ENCODE measurements at places on chromosomes 6 and 20.

DNA sequence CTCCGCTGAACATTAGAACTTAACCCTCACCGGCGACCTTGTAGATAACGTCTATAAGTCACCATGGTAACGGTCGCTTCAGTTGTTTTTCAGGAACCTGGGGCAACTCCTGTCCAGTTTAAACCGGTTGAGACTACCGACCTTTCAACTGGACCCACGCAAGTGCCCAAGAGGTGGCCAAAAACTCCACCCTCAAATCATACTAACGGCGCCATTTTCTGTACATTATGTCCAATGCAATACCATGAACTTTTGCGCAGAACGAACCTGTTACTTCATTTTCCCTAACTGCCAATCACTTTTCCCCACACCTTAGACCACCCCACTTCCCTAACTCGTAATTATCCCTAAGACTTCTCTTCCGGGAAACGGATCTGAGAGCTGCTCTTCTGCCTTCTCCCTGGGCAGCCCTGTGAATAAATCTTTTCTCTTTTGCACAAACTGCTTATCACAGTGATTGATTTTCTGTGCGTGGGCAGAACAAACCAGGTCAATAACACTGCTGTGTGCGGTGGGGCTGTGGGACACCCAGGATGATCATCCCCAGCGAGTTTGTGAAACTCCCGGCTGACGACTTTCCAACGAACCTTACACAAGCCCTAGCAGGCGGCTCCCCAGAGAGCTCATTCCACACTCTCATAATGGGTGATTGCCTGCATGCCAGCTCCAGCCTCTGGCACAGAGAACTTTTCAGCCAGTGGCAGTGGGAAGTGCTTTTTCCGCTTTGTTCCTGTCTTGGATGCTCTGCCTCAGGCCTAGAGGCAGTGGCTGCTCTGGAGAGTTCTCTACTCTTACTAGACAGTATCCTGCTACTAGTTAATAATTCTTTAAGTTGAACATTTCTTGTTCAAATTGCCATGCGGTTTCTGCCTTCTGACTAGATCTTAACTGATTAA, 28.6 kb downstream of the GPX5 start:
- DNase-seq: no peak

GRCh38 chr6:157579467-157580031, 198.6 kb downstream of the ZDHHC14 start:
- no peak for DNase-seq

GRCh38 chr6:53035549-53036213, 29.5 kb upstream of the FBXO9 start:
- no peak for DNase-seq

GRCh38 chr6:163994566-163994965, 580.0 kb downstream of the QKI start:
- no peak for DNase-seq

- DNase-seq: no peak
Measured at GRCh38 chr6:27604986-27605385, 132.1 kb upstream of the ZNF184 start.

Measured in stimulated activated CD4-positive, alpha-beta T cell treated with anti-CD3 and anti-CD28 coated beads, TNF-alpha, amount 100 ng/mL, for 4 hours (primary cell).